Non-pigmented ciliary epithelial cell (primary cell): ENCODE measurements at places on chromosomes 12 and 14.

GRCh38 chr14:77031759-77032490 is 3.4 kb upstream of the IRF2BPL start:
- no peak for DNase-seq

GRCh38 chr12:125216756-125217155 is 151.5 kb downstream of the AACS start:
- no peak for DNase-seq

- no peak for DNase-seq
Observed at GRCh38 chr12:54398995-54399793, 14.7 kb upstream of the ZNF385A start.

DNA sequence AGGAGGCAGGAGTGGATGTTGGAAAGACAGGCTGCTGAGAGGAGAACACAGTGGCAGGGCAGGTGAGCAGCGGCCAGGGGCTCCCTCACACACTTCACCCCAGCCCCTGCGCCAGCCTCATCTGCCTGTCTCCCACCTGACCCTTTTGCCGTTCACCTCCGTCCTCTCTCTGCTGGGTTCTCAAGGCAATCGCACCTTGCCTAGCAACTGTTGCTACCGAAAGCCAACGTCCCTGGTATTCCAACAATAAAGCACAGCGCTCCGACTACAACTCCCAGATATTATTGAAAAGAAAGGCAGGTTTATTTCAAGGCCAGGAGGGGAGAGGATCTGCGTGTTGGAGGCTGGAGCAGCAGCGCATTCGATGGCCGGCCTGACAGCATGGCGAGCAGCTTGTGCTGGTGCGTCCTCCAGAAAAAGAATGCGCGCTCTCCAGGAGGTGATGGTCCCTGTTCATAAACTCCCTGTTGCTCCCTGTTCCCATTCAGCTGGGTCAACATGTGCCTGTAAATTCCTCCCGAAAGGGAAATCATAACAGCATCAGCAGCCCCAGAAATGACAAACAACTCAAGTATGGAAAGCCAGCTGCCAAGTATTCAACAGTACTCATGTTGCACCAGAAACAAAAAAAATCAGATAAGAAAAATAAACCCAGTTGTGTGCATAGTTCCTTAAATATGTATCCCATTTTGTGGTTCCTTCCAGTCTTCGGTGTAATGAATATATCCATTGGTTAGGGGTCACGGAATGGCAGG is 153.0 kb upstream of the DIO3 start:
- DNase-seq = peak; percentile 70

- no peak for DNase-seq
Observed at GRCh38 chr12:113261847-113262470, 40.7 kb downstream of the TPCN1 start.
